ENCODE measurements at places on chromosomes 3 and 15. TPM values are rescaled to one million over a fixed set of nuclear protein-coding genes. Genes with fewer than 3 reads are reported as not detected.

DNA sequence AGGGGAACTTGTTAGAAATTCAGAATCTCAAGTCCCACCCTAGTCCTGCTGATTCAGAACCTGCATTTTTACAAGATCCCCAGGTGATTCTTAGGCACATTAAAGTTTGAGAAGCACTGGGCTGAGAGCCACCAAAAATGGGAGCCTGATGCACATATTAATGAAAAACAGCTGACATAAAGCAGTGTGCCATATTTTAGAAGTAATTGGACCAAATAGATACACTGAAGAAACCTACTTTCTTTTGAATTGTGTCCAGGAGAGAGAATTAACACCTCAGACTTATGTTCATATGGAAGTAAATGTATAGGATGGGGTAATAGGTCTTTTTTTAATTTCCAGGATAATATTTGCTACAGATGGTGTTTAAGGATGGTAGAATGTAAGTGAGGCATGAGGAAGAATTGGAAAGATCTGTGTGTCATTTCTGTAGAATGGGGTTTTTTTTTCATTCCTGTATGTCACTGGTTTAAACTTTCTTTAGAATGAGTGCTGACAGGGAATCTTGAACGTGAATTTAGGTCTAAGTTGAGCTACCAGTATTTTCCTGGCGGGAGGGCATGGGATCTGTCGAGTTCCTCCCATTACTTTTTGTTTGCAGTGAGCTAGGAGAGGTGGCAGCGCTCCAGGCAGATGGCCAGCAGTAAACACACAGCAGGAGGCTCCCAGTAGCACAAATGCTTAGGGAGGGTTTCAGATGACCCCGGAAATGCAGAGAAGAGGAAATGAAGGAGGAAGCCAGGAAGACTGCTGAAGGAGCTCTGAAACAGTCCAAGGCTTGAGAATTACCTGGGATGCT is 185.6 kb downstream of the PLCL2 start:
- no peak for DNase-seq

GRCh38 chr3:27310688-27311087 is 58.5 kb downstream of the NEK10 start:
- no peak for DNase-seq

SOX2 gene
- not detected for polyA plus RNA-seq

- no peak for DNase-seq
These were observed 1.2 kb downstream of the GABRB3 start for GRCh38 chr15:26771578-26772153.

- DNase-seq = no peak
These were observed 49.7 kb upstream of the SKIL start for GRCh38 chr3:170307671-170308405.

GRCh38 chr3:160709477-160710182 is 32.7 kb downstream of the ARL14 start:
- DNase-seq = no peak

DNA sequence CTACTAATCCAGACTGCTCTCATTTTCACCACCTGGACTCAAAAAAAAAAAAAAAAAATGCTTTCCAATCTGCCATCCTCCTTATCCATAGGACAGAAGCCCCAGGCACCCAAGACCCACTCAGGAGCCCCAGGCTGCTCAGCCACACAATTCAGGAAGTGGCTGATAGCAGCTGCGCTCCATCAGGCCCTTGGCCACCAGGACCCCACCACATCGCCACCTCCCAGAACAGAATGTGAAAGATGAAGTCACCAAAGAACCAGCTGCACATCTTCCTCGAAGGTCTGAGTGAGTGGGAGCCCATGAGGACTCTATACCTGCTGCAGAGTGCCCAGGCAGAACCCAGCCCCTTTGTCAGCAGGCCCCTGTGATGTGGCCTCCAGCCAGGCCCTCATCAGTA is 19.5 kb downstream of the POC1A start:
- DNase-seq = no peak

DNA sequence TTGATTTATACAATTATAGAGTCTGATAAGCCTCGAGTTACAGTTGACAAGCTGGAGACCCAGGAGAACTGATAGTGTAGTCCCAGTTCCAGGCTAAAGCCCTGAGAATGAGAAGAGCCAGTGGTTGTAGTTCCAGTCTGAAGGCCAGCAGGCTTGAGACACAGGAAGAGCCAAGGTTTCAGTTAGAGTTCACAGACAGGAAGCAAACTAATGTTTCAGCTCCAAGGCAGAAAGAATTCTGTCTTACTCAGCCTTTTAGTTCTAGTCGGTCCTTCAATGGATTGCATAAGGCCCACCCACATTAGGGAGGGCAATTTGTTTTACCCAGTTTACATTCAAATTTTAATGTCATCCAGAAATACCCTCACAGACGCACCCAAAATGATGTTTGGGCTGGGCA is 102.7 kb downstream of the CDIN1 start:
- DNase-seq = no peak

- DNase-seq = no peak
These were observed 23.1 kb upstream of the CMTM6 start for GRCh38 chr3:32525720-32526119.

GRCh38 chr3:57080171-57080570 is 19.7 kb downstream of the SPATA12 start:
- DNase-seq = no peak

DNA sequence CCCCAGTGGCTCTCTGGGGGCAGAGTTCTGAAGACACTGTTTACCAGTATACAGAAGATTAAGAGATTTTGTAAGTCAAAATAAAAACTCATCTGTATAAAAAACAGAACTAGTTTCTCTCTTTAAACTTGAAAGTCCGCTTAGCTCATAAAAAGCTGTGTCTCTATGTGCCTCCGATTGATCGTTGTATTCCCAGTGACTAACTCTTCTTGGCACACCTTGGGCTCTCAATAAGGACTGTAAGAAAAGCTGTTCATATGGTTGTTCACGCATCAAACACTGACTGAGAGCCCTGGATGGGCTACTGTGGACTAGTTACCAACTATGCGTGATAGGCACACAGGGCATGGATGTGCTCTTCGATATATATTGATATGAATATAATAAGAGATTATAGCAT is 107.9 kb downstream of the P3H2 start:
- no peak for DNase-seq

DNA sequence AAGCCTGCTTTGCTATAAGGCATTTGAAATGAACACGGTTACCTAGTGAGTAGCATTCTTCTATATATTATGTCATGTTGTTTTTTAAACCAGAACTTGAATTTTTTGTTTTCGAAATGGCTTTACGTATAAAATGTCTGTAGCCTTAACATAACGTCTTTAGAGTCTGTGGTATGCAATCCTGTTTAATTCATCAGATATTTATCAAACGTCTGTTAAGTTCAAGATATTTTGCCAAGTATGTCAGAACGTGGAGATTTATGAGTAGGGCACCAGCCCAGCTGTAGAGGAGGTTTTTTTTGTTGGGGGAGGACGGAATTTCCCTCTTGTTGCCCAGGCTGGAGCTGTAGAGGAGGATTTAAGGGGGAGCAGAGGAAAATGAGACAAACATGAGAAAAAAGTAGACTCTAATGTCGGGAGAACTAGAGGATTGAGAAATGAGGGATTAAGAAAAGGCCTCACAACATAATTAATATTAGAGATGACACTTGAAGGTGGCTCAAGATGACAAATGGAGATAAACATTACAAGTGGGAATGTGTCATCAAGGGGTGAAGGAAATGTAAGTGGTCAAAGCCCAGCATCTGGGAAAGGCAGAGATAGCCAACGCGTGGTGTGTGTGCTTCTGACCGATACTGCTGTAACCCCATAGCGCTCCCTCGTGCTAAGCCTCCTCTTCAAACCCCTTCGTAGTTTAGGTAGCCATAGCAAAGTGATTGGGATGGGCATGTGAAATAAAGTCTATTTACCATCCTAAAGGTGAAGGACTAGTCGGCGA is 154.0 kb upstream of the GOLGA6L4 start:
- no peak for DNase-seq

GRCh38 chr3:125168711-125169393 is 43.7 kb downstream of the SLC12A8 start:
- DNase-seq = no peak

DNA sequence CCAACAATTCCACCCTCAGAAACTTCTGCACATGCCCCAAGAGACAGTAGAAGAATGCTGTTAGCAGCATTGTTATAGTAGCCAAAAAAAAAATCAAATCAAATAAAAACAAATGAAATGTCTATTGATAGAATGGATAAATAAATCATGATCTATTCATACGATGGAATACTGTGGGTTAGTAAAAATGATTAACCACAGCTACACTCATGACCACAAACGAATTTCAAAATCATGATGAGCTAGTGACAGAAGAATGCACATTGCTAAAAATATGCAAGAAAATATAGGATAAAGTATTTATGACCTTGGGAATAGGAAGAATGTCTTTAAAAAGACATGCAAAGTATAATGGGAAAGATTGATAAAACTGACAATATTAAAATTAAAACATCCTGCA is 57.5 kb upstream of the ACAN start:
- no peak for DNase-seq

DNA sequence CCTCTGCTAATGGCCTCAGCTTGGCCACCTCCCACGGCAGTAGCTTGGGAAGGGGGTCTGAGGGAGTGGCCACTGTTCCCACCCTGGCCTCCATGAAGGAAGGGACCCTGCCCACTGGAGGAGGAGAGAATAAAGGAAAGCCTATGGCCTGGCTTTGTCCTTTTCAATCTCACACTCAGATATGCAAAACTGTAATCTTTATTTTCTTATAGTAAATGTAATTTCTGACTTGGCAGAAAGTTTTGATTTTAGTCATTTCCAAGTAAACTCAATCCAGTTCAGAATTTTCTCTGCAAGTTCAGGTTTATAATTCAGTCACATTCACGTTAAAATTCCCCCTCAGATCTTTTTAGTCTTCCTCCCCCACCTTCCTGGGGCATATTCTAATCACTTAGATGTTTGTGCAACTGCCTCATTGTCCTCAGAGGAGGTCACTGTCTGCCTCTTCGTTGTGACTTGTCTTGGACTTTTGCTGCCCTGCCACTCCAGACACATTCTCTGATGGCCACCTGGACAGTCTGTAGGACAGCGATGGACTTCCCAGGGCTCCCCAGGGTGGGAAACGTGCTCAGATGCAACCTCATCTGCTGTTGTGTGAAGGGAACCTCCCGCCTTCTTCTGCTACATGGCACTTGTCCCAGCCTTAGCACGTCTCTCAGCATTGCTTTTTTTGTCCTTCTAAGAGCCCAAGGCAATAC is 222.8 kb upstream of the TBL1XR1 start:
- DNase-seq = peak; percentile 47

HESX1 gene
- 0.78 TPM for polyA plus RNA-seq
